ENCODE measurements at places on chromosomes 5 and 9.

GRCh38 chr5:91026466-91026865 lies 356.7 kb downstream of the ARRDC3 start:
- no peak for DNase-seq

GRCh38 chr5:31701642-31702299 lies 62.8 kb downstream of the PDZD2 start:
- no peak for DNase-seq

- DNase-seq = no peak
Measured at GRCh38 chr5:172426086-172426485, 28.2 kb downstream of the SH3PXD2B start.

- DNase-seq = no peak
Measured at GRCh38 chr9:98215271-98215670, 22.8 kb upstream of the CORO2A start.

DNA sequence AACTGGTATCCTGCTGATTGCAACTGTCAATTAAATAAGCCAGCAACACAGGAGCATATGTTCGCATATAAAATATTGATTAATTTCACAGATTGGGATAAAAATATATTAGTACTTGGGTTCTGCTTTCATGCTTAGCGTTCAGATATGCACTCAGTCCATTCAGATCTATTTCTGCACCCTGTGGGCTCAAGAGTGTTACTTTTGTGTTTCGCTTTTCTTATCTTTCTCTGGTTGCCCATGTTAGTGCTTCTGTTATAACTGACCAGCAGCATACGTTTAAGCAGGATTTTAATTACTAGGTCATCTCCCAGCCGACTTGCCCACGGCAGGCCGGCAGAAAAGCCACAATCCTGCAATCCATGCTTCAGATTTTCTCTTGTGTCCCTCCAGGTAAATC lies 289.1 kb downstream of the EBF1 start:
- DNase-seq = no peak

GRCh38 chr5:168132241-168132641 lies 159.2 kb upstream of the WWC1 start:
- DNase-seq = no peak

DNA sequence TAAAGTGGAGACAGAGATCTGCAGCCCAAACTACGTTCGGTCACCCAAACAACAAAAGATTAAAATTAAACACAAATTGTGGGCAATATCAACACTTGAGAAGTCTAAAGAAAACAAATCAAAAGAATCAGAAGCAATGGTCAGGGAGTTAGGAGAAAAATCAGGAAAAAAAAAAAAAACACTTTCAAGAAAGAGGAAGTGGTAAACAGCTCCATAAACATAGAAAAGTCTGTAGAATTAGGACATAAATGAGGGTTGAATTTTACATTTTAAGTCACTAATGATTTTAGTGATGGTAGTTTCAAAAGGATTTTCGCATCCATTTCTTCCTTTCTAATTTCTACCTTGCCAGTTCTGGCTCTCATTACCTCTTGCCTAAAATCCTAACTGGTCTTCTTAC lies 10.1 kb downstream of the RNF145 start:
- DNase-seq = no peak

DNA sequence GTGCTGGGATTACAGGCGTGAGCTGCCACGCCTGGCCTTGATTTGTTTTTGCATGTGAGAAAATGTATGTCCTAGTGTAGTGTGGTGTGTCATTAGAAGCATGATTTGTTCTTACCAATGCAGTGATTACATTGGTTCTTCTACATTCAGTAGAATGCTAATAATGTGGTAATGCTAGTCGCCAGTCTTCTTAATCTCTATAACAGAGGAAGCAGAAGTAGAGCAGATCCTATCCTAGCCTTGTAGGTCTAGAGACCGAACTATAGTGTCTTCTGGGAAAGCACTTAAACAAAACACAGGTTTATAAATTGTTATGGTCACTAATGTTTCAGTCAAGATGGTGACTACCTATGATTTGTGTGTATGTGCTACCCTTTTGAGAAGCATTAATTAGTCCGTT lies 197.5 kb upstream of the DMRT1 start:
- no peak for DNase-seq

DNA sequence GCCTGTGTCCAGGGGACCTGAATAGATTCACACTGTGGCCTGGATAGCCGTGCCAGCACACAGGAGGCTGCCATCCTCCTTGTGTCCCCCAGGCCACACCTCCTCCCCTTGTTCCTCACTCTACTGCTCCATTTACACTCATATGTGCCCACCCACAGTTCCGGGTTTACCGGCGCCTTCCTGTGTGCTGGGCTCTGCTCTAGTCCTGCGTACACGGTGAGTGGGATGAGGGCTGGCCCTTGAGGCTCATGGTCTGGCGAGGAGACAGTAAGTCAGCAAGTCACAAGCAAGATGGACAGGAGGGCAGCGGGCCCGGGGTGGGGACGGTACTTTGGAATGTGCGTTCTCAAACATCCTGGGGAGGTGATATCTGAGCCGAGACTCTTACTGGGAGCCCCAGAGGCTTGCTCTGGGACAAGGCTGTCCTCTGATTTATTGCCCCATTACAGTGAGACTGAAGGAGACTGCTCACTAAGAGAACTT lies 32.4 kb upstream of the NXNL2 start:
- DNase-seq = no peak
